Glutamatergic neuron (in vitro differentiated cells): ENCODE measurements at places on chromosomes 6 and 20.

- DNase-seq = no peak
Observed at GRCh38 chr6:13617066-13617465, 1.9 kb downstream of the NOL7 start.

GRCh38 chr6:85416049-85416448 lies 33.8 kb upstream of the NT5E start:
- no peak for DNase-seq

DNA sequence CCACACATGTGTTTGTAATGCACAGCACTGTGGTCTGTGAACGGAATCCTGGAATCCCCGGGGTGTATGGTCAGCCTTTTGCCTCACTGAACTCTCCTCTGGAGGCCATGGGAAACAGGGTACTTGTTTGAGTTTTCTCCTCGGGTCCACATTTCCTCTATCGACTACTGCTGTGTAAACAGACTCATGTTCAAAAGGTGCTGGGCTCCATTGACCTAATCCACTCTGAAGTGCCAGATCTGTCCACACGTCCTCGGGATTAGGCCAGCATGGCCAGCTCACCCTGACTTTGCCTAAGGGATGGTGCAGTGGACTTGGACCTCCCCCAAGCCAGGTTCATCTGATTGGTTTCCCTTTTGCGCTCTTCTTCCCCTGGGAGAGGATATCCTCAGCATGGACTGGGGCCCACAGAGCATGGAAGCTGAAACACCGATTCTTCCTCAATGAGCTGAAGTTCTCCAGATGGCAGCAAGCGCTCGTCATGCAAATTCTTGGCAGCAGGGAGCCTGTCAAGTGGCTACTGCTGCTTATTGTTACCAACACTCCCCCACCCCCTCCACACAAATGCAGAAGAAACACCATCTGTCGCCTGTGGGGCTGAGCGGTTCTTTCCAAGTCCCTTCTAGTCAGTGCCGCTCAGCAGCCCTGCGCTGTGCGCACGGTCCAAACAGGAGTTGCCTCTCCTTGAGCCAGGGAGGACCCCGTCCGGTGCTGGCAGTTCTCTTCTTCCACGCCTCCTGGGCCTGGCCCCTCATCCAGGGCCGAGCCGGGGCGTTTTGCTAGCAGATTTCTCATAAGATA lies 292.6 kb upstream of the MARCKS start:
- peak; percentile 81 for DNase-seq

- DNase-seq = no peak
Observed at GRCh38 chr20:40173872-40174271, 515.2 kb downstream of the MAFB start.

- DNase-seq = no peak
Observed at GRCh38 chr6:22239261-22239921, 57.4 kb downstream of the PRL start.

GRCh38 chr6:170393807-170394399 lies 87.3 kb downstream of the FAM120B start:
- DNase-seq = no peak

GRCh38 chr20:4160761-4161305 lies 145.5 kb upstream of the RNF24 start:
- peak; percentile 63 for DNase-seq

DNA sequence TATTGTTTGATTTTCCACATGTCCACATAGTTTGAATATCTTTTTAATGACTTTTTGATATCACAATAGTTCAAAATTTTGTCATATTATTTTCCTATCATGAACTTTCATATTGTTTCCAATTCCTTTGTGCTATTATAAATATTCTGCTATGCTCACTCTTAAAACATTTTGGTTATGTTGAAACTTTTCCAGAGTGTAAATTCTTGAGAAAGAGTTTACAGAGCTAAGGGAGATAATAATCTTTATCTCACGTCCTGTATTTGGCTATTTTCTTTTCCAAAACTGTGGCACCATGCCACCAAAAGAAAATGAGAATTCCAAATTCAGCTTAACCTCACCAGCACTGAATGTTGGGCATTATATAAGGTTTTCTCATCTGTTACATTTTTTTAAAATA lies 210.9 kb downstream of the TFAP2B start:
- DNase-seq = no peak

DNA sequence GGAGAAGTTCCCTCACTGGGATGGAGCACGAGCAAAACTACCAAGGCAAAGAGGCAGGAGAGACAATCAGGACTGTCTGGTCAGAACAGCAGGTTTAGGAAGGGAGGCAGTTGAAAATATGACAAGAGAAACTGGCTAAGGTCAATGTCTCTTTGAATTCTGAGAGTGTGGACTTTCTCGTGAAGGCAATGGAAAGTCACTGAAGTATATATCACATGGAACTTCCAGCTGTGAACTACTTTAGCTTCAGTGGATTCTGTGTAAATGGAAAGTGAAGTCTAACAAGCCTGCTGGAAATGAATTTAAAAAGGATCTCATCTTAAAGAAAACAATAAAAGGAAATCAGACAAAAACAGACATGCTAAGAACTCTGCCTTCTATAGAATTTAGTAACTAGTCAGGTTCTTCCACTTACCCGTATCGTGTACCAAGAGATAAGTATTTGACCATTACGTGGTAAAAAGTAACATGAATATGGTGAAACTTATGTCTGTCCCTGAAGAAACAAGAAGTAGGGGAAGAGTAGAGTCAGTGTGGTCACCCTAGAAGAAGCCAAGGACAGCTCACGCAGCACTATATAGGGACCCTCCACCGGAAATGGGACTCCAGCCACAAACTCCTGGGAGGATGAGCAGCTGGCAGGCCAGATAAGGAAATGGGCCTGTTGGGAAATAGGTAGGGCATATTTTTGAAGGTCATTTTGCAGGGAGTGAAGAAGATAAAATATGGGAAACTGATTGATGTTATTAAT lies 123.4 kb downstream of the MAP7 start:
- no peak for DNase-seq

GRCh38 chr6:166999145-166999883 lies at the start of gene CEP43:
Gene CEP43, plus strand, starts transcription at chr6:166999397. Its CDS starts 16 bp downstream, at chr6:166999413.
- peak; percentile 98 for DNase-seq

- no peak for DNase-seq
Observed at GRCh38 chr20:2663364-2663886, 591 bp downstream of the IDH3B start.

GRCh38 chr6:95091823-95092436 lies 485.4 kb upstream of the MANEA start:
- no peak for DNase-seq

- DNase-seq = no peak
Observed at GRCh38 chr6:116390581-116390980, 19.8 kb downstream of the DSE start.

DNA sequence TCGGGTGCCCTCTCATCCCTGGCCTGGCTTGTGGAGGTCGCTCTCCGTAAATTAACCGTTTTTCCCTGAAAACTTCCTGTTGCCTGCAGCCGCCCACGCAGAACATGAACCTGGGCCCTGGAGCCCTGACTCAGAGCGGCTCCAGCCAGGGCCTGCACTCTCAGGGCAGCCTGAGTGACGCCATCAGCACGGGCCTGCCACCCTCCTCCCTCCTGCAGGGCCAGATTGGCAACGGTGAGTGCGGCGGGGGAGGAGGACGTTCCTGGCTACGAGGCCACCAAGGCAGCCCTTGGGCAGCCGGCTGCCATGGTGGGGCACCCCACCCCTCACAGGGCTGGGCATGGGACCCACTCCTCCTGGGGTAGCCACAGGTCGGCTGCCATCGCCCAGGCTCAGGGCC lies 17.8 kb downstream of the SS18L1 start:
- DNase-seq = no peak

DNA sequence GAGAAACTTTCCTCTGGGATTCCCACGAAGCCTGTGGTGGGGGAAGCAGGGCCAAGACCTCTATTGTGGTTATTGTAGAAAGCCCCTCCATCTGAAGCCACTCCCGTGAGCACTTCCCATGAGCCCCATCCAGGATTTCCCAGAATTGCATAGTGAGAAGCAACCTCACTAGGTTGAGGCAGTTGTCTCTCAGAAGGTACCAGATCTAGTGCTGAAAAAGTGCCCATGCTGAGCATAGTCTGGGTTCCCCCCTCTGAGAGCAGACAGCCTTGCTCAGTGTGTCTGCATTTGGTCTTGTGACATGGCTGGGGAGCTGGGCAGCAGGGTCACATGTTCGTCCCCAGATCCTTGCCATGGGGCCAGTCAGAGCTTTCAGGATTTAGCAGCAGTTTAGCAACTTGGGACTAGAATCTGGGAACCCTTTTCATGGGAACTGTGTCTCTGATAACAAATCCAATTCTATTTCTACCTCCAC lies 38.6 kb downstream of the SLC9A8 start:
- no peak for DNase-seq

GRCh38 chr6:126374372-126374771 lies 34.5 kb downstream of the CENPW start:
- no peak for DNase-seq

- no peak for DNase-seq
Observed at GRCh38 chr6:57313711-57314471, 3.5 kb upstream of the PRIM2 start.

- DNase-seq = no peak
Observed at GRCh38 chr6:35343092-35343834, 905 bp downstream of the PPARD start.

DNA sequence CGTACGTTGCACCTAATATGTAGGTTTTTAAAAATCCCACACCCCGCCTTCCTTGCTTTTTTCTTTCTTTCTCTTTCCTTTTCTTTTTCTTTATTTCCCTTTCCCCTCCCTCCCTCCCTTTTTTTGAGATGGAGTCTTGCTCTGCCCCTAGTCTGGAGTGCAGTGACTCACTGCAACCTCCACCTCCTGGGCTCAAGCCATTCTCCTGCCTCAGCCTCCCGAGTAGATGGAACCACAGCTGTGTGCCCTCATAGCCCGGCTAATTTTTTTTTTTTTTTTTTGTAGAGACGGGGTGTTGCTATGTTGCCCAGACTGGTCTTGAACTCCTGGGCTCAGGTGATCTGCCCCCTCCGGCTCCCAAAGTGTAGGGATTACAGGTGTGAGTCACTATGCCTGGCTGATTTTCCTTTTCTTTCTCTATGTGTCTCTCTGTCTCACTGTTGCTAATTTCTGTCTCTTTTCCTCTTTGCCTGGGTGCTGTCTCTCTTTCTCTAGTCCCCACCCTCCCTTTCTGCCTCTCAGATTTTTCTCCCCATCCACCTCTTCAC lies 61.2 kb downstream of the SRC start:
- no peak for DNase-seq

- no peak for DNase-seq
Observed at GRCh38 chr6:16108921-16109658, 19.8 kb upstream of the MYLIP start.

GRCh38 chr6:33769248-33769821 lies 19.6 kb downstream of the LEMD2 start:
- no peak for DNase-seq

GRCh38 chr6:161169696-161170095 lies 104.2 kb downstream of the AGPAT4 start:
- no peak for DNase-seq

DNA sequence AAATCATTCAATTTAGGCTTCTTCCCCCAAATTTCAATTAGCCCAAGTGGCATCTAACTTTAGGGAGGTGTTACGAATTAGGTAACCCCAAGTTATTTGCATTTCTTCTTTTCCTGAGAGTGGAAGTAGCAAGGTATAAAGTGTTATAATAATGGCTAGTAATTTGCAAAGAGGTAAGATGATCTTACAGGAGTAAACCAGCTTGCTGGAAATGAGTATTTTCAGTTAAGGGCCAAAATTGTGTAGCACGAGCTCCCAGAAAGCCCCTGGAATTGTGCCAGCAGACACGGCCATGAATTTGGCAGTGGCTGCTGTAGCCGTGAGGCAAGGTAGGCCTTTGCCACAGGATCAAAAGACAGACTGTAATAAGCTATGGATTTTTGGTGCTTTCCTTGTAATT lies 38.0 kb downstream of the CITED2 start:
- DNase-seq = no peak

DNA sequence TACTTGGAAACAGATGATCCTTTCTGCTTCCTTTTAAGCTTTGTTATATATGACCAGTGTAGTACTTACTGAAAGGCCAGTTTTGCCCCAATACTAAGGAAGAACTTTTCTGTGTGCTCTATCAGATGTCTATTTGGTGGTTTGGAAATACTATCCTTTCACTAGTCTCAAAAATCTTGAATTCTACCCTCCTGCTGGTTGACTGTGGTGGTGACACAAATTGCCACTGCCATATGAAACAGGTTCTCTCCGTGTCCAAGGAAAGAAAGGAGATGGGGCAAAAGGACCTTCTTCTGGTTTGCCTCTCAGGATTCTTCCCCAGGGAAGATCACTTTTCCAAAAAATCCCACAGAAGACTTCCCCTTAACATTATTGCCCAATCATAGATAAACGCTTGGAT lies 6.2 kb downstream of the GJE1 start:
- no peak for DNase-seq

GRCh38 chr6:35096129-35096862 lies 44.8 kb downstream of the TCP11 start:
- no peak for DNase-seq

DNA sequence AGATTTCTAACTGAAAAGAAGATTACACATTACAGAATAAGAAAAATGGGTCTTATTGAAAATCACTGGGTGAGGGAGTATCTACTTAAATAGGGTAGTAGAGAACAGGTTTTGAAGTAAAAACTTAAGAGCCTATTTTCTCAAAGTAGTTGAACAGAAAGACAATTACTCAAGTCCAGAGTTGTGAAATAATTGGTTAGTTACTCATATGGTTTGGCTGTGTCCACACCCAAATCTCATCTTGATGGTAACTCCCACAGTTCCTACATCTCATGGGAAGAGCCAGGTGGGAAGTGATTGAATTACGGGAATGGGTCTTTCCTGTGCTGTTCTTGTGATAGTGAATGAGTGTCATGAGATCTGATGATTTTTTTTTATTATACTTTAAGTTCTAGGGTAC lies 1035.3 kb upstream of the GJE1 start:
- no peak for DNase-seq

DNA sequence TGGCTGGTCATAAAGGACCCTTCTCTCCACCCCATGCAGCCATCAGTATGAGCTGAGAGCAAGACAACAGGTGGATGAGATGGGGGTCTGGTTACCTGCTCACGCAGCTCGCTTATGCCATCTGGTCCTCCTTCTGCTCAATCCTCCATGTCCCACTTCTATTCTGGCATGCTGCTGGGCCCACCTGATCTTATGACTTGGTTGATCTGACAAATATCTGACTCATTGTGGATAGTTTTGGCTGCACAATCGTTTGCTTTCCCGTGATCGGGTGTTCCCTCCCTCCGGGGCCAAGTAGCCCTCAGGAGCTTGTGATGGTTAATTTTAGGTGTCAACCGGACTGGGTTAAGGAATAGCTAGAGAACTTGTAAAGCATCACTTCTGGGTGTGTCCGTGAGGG lies 26.6 kb upstream of the ELMO2 start:
- DNase-seq = no peak

DNA sequence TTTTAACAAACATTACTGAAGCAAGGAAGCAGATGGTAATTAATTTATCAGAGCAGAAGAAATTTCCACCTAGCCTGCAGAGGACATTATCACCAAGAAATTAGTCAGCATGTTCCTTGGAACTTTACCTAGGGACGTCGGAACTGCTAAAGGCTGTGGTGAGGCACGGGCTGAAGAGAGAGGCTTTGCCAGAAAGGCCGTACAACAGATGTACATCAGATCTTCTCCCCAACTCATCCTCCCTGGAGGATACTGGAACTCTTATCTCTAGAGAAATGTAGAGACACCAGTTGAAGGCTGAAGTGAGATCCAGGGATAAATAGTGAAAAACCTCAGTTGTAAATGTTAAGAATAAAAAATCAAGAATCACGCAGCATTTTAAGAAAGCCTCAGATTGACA lies 257.1 kb downstream of the SAMD5 start:
- DNase-seq = no peak
